ENCODE measurements at places on chromosomes 13 and 19.

GRCh38 chr13:69955271-69955670 lies 152.4 kb upstream of the ATXN8OS start:
- DNase-seq, result no peak

DNA sequence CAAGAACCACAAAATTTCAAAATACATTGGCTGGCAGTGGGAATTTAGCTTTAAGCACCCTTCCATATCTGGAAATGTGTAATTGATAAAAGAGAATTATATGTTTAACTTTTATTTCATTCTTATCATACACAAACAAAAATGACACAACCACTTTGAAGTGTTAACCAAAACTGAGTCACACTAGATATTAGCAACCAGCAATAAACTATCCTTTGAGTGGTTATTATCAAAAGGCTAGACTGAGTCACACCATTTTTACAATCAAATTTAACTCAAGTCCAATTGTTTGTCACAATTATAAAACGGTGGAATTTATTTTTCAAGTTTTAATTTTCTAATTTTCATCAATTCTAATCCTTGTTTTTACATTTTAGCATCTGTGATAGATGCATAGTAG lies 121.7 kb downstream of the LIG4 start:
- DNase-seq, result no peak

DNA sequence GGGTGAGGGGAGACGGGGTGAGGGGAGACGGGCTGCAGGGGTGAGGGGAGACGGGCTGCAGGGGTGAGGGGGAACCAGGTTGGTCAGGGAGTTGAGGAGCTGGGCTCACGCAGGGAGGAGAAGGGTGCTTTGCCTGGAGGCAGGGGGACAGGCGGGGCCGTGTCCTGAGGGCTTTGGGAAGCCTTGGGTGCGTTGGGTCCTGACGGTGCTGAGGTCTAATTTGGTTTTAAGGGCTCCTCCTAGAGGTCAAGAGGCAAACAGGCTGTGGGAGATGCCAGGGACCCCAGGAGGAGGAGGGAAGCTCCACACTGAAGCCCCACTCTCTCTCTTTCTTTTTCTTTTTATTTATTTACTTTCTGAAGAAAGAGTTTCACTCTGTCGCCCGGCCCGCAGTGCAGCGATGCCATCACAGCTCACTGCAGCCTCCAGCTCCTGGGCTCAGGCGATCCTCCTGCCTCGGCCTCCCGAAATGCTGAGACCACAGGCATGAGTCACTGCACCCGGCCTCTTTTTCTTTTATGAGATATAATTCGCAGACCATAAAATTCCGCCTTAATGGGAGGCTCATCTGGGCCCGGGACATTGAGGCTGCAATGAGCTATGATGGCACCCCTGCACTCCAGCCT lies 9.3 kb upstream of the MISP start:
- peak; percentile 29 for DNase-seq

- peak; percentile 21 for DNase-seq
Observed at GRCh38 chr13:51223560-51224270, 1.5 kb downstream of the FAM124A start.

DNA sequence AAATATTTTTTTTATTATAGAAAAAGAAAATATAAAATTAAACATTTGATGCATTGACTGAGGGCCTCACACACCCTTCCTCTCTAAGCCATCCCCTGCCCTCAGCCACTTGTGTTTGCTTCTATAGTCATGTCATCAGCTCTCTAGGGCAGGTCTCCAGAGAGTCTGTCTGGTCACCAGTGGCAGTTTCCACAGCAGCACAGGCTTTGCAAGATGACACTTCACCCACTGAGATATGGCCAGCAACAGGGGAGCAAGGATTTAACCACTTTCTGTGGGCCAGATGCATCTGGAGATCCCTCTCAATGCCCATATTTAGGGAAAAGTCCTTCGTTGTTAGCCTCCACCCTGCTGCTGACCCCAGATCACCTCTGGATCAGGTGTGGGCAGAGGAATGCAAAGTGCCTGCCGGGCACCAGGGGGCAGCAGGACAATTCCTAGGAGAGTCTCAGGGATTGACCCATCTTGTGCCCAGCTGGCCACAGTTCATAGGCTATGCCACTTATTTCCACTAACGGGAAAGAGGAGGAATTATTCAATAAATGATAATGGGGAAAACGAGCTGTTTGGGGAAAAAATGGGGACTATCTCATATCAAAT lies 4.8 kb downstream of the ABCC4 start:
- DNase-seq, result no peak

DNA sequence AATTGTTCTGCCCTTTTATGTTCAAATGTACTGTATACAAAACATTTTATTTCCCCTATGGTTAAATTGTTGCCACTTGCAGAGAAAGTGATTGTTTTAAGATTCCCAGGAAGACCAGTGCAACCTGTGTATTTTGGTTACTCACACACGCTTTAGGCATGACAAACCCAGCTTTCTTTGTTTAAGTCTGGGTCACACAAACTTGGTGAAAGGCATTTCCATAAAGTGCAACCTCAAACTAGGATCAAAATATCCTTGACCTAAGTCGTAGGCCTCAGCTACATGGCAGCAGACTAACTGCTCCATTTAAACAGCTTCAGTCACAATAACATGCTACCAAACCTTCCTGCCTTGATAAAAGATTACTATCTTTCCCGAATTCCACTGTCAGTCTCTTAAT lies 639.0 kb upstream of the PRR20A start:
- DNase-seq, result no peak

DNA sequence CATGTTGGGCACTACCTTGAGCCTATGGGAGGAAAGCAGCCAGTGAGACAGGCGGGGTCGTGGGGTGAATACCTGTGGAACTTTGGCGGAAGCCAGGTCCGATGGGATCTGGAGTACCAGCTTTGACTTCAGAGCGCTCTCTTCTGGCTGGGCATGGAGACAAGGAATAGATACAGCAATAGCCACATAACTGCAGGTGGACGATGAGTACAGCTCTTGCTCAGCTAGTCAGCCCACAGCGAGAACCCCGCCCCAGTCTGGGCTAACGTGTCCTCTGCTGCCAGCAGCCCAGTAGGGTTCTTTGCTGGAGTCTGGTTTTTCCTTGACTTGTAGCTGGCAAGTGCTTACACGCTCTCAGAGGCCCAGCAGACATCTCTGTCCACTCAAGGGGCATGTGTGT lies 83.4 kb downstream of the SIPA1L3 start:
- no peak for DNase-seq

DNA sequence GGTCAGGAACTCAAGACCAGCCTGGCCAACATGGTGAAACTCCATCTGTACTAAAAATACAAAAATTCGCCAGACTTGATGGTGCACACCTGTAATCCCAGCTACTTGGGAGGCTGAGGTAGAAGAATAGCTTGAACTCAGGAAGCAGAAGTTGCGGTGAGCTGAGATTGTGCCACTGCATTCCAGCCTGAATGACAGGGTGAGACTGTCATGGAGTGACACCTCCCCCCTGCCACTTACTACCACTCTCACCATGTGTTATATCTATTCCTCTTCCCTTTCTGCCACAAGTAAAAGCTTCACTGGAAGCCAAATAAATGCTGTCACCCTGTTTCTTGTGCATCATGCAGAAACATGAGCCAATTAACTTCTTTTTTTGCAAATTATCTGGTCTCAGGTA lies 10.6 kb upstream of the CEACAM4 start:
- DNase-seq, result no peak

DNA sequence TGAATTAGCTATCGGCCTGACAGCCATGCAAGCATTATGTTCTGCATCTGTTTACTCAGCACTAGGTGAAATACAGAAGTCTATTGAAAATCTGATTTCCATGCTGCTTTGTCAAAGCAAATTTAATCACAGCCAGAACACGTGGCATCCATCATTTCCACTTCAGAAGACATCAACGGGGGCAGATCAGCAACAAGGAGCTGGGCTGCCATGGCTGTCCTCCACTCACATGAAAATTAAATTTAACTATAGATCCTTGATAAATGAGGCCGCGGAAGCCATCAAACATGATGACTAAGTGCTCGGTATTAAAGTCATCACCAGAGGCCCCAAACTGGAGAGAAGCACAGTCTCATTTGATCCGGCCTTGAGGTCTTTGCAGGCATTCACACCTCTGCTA lies 443.5 kb downstream of the HS6ST3 start:
- DNase-seq, result no peak

DNA sequence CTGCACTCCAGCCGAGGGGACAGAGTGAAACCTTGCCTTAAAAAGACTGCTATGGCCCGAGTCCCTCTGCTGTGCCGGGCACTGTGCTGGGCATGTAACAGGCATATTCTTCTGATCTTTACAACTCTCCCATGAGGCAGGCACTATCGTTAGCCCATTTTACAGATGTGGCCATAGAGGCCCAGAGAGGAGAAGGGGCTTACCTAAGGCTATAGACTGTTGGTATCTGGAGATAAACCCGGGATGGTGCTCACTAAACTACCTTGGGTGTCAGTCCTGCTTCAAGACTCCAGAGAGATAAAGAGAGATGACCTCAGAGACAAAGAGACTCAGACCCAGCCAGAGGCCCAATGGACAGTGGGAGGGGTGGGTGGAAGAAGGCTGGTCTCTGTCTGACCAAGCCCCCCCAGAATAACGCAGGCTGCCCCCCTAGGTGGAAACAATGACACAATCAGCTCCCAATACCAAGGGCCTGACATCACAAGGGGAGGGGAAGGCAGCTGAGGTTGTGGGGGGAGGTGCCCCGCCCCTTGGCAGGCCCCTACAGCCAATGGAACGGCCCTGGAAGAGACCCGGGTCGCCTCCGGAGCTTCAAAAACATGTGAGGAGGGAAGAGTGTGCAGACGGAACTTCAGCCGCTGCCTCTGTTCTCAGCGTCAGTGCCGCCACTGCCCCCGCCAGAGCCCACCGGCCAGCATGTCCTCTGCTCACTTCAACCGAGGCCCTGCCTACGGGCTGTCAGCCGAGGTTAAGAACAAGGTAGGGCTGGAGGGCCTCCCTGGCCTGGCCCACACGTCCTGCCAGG lies at the start of gene CNN1:
TSS of gene CNN1 (plus strand) at position 620 of the 805 bp plus-strand sequence. CDS start at position 697, 77 bp downstream.
- DNase-seq, result no peak

DNA sequence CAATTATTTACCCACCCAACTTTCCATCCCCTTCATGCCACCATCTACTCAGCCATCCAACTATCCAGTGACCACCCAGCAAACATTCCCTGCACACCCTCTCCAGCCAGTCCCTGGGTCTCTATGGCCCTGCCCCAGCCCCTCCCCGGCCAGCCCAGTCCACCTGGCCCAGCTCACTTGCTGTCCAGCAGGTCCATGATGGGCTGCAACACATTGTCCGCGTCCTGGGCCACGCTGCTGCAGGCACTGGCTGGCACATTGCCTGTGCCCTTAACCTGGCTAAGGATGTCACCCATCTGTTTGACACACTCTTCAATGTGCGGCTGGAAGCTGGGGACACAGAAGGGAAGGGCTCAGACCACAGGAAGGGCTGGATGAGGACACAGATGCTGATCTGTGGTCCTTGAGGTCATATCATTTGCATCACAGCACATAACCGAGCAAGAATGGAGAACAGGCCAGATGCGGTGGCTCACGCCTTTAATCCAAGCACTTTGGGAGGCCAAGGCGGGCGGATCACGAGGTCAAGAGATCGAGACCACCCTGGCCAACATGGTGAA lies 61.6 kb downstream of the UNC13A start:
- DNase-seq, result no peak

GRCh38 chr13:52356327-52356726 lies 49.6 kb downstream of the THSD1 start:
- DNase-seq, result no peak

DNA sequence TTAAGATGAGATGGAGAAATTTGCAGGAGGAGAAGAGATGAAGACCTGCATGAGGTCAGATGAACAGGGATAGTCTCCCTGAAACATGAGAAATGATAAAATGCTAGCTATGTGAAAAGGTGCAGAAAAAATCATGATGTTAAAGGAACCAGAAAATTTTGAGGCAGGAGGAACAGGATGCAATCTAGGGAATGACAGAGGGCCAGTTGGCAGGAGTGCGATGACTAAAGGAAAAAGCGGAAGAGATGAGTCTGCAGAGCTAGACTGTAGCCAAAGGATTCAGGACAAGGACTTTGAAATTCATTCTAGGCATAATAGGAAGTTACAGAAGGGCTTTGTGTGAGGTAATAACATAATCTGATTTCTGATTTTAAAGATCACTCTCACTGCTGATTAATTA lies 77.9 kb downstream of the TRPC4 start:
- no peak for DNase-seq

- no peak for DNase-seq
Observed at GRCh38 chr13:50388481-50388880, 373.2 kb downstream of the KCNRG start.

GRCh38 chr19:55460670-55461258 lies 678 bp downstream of the ISOC2 start:
- DNase-seq, result no peak

- DNase-seq, result peak; percentile 59
Observed at GRCh38 chr19:4597975-4598671, 38.6 kb upstream of the SEMA6B start.

DNA sequence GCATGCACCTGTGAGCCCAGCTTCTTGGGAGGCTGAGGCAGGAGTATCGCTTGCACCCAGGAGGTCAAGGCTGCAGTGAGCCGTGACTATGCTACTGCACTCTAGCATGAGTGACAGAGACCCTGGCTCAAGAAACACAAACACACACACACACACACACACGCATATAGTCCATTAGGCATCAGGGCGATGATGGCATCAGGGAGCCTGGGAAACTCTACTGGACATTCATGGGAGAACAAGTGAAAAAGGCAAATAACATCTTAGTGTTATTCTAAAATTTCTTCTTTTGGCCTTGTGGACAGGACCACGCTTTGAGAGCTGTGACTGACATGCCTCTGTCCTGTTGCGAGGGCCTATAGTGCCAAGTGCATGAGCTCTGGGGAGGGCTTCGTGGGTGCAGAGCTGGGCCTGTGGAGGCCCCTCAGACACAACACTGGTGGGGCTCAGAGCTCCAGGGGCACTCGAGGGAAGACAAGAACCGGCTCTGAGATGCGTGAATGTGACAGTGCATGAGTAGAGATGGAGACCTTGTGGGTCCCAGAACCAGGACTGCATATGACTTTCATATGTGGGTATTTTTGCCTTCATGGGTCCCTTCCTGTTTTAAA lies 8.0 kb upstream of the USF2 start:
- no peak for DNase-seq

GRCh38 chr13:45872566-45872965 lies 21.0 kb upstream of the SIAH3 start:
- peak; percentile 22 for DNase-seq
